ENCODE measurements at places on chromosomes 6 and 20.

DNA sequence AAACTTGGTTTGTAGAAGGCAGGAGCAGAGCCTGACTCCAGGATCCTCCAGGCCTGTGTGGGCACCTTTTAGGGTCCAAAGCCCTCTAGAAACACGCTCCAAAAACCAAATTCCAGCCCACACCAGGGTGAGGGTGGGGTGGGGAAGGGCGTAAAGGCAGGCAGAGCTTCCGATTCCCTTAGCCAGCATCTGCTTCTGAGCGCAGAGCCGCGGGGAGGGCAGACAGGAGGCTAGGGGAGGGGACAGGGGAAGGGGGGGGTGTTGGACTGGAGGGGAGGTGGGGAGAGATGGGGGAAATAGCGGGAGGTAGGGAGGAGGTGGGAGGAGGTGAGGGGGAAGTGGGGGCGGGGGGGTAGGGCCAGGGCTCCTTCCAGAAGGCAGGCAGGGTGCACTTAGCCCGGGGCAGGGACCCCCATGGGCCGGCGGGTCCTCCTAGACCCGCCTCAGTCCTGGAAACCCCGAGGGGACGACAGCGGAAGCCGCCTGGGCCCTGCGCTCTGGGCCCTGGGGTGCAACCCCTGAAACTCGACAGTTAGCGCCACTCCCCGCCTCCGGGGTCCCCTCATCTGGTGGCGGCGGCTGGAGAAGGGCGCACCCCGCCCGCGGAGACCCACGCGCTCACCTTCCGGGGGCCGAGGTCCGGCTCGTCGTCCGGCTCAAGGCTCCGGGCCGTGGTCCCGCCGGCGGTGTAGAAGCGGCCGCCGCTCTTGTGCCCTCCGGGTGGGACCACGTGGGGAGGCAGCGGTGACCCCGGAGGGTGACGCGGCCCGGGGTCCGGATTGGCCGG is 22.0 kb upstream of the FRMD1 start:
- no peak for DNase-seq

DNA sequence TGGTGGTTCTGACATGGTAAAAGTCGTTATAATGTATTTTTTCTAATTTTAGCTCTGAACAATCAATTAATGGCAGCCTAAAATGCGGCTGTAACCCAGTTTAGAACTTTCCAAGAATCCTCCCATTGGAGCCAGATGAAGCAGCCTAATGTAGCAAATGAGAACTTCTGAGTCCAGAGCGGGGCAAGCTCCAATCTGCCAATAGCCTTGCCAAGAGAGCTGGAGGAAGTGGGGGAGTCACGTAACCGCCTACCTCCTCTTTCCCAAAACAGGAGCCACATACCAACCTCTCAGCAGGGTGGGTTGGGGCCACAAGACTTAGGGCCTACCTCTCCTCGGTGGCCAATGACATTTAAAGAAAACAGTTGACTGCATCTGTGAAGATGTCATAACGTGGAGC is 230.6 kb downstream of the SOD2 start:
- DNase-seq, result no peak

GRCh38 chr6:170033666-170034065 is 257.2 kb downstream of the DLL1 start:
- no peak for DNase-seq

DNA sequence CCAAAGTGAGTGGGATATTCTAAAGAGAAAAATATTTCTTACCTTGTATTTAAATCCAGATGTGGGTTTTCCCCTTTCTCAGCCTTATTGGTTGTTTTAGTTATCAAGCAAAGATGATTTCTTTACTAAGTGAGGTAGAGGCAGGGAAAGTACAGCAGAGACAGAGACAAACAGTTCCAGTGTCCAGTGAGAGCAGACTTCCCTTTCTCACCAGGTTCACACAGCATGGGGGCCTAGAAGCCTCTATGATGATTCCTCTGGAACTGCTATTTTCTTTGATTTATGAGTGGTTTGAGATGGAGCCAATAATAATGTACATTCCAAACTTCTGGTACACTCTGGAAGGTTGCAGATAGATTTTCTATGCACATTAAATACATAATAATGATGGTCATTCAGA is 234.0 kb upstream of the MARCKS start:
- no peak for DNase-seq

DNA sequence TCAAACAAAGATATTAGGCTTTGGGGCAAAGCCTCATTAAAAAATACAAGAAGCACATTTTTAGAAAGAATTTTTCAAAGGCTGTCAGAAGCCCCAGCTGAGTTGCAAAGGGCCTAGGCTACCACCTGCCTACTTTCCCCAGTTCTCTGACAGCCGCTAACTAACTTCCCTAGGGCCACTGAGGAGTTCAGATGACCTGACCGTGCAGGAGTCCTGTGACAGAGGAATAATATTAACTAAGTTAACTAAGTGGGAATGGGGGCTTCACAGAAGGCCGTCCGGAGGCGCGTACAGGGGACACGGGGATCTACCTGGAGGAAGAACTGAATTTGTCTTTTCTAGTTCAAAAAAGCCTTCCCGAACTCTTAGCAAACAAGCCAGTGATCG is 884 bp downstream of the MCHR2 start:
- DNase-seq, result no peak

DNA sequence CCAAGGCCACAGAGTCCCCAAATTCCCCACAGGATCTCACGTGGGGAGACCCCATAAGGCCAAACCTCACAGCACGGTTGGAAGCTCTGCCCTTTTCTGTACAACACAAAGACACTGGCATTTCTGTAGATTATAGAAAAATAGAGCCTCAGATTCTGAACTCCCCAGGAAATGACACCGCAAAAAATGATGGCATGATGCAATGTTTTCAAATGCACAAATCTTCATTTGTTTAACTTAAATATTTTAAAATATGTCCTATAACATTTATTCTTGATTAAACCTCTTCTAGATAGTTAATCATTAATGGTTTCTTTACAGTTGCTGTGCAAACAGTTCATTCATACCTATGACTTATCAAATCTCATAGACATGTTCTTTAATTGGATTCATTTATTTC is 33.8 kb downstream of the SIM1 start:
- no peak for DNase-seq

GRCh38 chr6:1613346-1613687 is 3.6 kb downstream of the FOXC1 start:
- DNase-seq, result no peak

DNA sequence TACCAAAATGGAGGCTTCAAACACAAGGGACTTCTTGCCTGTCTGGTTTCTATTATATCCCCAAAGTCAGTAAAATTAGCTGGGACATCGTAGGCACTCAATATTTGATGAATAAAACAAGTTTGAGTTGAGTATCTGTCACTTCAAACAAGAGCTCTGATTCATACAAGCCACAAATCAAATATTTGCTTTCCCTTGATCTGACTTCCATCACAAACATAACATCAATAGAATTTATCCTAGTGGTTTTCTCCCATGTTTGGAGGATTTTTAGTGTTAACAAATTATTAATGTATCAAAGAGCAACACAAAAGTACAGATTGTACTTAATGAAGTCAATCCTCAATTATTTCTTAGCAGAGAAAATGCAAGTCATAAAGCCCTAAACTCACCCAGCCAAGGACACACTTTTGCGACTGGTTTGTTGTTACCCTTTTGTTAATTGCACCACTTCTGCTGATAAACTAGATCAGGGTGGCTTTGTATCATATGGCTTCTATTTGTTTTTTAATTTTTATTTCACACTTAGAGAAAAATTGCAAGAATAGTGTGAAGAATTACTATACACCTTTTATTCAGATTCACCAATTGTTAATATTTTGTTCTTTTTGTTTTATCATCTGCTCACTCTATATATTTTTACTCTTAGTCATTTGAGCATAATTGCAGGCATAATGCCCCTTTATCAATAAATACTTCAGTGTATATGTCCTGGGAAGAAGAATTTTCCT is 117.4 kb upstream of the PRDM1 start:
- DNase-seq, result no peak

- DNase-seq, result no peak
Measured at GRCh38 chr20:52132337-52132736, 59.2 kb downstream of the ZFP64 start.

DNA sequence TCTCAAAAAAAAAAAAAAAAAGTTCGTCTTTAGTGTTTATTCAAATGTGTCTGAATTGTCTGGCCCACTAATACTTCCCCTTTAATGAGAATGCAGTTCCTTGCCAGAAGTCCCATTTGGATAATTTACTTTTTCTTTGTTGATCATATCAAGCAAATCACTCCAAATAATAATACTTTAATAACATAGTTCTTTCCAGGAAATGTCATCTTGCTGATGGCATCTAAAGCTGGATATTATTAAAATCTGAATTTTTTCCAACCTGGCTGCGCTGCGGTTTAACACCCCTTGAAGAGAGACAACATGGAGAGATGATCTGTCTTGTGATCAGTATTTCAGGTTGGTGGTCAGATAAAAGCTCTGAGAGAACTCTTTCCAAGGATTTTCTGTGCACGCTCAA is 111.2 kb upstream of the CNKSR3 start:
- no peak for DNase-seq

DNA sequence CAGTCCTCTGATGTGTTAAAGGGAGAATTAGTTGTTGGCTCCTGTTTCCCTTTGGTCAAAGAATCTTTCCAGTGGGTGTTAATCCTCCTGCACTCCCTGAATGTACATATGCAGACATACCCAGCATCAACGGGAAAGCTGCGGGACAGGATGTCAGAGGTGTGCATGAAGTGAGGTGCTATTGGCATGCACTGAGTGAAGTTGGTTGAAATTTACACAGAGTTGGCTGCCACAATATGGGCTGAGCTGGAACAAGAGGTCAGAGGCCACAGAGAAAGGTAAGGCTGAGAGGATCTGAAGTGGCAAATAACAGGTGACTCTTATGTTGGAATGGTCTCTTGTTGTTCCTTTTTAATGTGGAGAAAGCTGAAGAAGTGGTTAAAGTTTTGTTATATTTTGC is 82.7 kb upstream of the AKIRIN2 start:
- DNase-seq, result no peak

GRCh38 chr6:111027219-111027618 is 45.4 kb downstream of the RPF2 start:
- peak; percentile 34 for DNase-seq

- no peak for DNase-seq
Measured at GRCh38 chr20:32991792-32992641, 12.2 kb downstream of the SUN5 start.

GRCh38 chr6:41777551-41778285 is 2.0 kb downstream of the FRS3 start:
- peak; percentile 75 for DNase-seq

- peak; percentile 17 for DNase-seq
Measured at GRCh38 chr20:49482621-49483017, at the start of gene KCNB1. TSS of gene KCNB1 (minus strand) at chr20:49482668. CDS start at chr20:49482480, 188 bp downstream.
